ENCODE measurements at places on chromosomes 2 and 18. TPM values are rescaled to one million over a fixed set of nuclear protein-coding genes. Genes with fewer than 3 reads are reported as not detected.
A peak's percentile ranks its signal among the peaks of the same experiment; 100 is the strongest.

SLC25A52 gene
- not detected for polyA plus RNA-seq

KLHL41 gene
- 0.17 TPM for polyA plus RNA-seq

DHRS9 gene
- polyA plus RNA-seq: not detected

PTMA gene
- 363 TPM for polyA plus RNA-seq

TTLL4 gene
- polyA plus RNA-seq: 12.9 TPM

NOL4 gene
- not detected for polyA plus RNA-seq

NMUR1 gene
- not detected for polyA plus RNA-seq

TEKT4 gene
- polyA plus RNA-seq: not detected

DNA sequence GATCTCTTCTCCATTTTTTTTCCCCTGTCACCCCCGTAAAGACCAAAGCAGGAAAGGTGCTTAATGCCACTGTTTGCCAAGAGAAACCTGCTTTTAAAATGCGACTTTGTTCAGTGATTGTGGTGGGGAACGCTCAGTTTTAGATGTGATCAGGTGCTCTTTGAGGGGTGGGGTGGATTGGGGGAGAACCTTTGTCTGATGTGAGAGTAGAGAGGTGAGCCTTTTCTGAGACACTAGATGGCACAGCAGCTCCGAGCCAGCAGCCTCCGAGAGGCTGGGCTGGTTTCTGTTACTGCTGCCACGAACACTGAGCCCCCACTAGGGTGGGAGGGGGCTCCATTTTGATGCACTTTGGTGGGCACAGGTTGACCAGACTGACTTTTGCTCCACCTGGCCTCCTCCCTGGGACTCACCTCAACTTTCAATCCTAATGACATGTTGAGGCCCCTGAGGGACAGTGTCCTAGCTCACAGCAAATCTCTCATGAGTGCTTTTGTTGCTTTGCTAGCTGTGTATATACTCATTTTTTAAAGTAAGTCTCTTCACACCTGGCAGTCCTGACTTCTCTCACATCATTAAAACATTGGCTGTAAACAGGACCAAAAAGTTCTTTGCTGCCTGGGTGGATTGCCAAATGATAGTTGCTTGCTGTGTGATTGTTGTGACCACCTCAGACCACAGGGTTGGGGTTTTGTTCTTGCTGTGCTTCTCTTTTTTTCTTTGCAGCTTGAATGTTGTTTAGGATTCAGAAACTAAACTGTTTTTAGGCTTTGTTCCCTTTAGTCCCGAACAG lies 98.2 kb upstream of the MAP3K20 start:
- DNase-seq: no peak

DNA sequence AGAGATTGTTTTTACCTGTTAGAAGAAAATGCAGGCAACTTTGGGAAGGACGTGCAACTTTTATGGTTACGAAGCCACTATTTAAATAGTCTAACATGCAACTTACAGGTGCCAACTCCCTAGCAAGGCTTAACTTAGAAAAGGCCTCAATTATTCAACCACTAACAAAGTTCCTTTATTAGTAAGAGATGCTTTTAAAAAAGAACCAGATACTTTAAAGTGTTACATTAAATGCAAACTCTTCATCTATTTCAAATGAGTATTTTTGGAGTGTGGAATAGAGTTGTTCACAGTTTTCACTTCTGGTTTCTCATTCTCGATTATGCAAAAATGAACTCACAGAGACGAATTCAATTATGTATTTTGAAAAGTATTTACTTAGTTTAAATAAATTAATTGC lies 51.7 kb downstream of the PELI1 start:
- no peak for DNase-seq

DNA sequence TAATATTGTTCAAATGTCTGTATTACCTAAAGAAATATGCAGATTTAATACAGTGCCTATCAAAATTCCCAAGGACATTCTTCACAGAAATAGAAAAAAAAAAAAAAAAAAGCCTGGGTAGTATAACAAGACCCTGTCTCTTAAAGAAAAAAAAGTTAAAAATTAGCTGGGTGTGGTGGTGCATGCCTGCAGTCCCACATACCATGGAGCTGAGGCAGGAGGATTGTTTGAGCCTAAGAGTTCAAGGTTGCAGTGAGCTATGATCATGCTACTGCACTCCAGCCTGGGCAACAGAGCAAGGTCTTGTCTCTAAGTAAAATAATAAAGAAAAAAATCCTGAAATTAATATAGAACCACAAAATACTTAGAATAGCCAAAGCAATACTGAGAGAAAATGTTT lies 51.9 kb downstream of the SLC16A14 start:
- DNase-seq: no peak

DNA sequence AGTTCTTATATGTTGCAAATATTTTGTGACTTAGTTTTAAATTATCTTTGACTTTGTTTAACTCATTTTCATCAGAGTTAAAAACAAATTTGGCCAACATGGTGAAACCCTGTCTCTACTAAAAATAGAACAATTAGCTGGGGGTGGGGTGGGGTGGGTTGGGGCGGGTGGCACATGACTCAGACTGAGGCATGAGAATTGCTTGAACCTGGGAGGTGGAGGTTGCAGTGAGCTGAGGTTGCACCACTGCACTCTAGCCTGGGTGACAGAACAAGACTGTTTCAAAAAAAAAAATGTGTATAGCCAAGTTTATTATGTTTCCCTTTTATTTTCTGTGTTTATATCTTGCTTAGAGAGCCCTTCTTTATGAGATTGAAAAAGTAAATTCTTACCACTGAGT lies 14.2 kb upstream of the LIPG start:
- DNase-seq: peak; percentile 1

GRCh38 chr2:159072795-159073194 lies 104.4 kb downstream of the TANC1 start:
- no peak for DNase-seq

DNA sequence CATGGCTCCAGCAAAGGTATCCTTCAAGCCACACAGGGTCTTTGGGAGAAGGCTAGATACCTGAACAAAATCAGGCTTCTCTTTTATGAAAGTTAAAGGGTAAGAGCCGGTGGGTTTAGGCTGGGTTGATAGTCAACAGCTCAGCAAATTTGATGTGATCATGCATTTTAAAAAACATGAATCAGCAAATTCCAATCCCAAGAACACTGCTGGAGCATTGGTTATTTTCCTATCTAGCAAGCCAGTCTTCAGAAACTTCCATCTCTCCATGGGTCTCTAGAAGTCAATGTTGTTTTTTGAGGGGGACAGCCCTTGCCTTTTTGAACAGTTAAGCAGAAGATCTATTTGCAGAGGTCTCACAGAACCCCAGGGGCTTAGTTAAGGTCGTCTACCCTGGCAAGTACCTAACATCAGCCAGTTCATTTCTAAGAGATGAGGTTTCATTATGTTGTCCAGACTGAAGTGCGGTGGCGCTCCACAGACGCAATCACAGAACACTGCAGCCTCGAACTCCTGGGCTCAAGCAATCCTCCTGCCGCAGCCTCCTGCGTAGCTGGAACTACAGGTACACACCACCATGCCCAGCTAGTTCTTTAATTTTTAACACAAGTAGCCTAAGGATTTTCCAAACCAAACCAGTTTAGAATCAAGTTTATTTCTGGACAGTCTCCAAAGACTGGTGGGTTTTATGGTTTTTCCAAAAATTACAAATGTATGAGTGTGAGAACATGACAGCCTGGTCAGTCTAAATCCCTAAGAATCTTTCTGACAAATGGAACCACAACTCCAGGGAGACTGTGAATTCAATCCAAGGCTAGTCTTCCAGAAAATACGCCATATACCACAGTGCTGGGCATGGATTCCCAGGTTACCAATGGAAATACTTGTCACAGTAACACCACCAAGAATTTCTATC lies 4.1 kb upstream of the ZCCHC2 start:
- no peak for DNase-seq

- DNase-seq: no peak
These were observed 436.6 kb downstream of the IRS1 start for GRCh38 chr2:226362980-226363379.

GRCh38 chr2:69390001-69390400 lies 3.0 kb upstream of the GFPT1 start:
- no peak for DNase-seq

DNA sequence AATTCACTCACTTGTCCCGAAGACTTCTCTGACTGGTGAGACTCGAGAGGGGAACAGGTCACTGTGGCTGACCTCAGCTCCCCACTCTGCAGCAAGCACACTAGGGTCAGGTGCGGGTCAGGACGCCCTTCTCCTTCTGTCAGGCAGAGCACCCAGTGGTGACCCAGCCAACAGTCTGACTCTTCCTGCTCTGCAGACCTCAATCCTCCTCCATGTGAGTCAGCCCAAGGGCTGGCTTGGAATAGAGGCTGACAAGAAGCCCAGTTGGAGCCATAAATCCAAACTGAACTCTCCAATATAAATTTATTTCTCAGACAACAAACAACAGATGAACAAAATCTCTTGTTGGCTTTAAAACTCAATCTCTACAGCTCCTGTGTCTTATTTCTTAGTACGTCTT lies 253.1 kb downstream of the SH3BP4 start:
- no peak for DNase-seq

DNA sequence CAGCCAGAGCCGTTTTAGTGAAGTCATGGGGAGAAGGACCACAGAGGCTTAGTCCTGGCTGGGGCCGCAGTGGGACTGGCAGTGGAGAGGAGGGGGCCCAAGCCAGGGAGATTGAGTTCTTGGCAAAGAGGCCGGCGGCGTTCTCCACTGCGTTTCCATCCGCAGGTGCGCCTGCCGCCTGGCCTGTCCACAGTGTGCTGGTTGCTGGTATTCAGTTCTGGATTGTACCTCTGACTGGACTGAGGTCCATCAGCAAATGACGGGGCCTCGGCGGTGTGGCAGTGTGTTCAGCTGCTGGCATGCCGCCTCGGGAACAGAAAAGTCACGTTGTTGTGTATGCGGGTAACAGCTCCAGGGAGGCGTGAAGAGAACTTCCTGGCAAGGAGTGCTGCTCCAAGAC lies 36.8 kb downstream of the LRRFIP1 start:
- no peak for DNase-seq

DNA sequence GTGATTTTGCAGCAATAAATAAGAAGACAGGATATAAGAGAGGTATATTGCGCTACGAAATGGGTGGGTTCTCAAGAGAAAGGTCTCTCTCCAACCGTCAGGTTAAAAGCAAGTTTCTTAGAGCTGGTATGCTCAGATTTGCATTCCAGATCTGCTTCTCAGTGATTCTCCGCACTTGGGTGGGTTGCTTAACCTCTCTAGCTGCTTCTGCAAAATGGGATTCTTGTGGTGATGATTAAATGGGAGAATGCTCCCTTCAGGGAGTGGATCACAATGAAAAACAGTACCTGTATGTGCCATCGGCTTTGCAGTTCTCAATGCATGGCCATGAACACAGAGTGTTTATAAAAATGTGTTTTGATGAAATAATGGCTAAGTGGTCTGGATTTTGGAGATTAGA lies 477.7 kb downstream of the TNS1 start:
- DNase-seq: no peak

GRCh38 chr18:40983835-40984234 lies 971.2 kb upstream of the PIK3C3 start:
- no peak for DNase-seq

GRCh38 chr2:230893338-230893737 lies 28.6 kb downstream of the ITM2C start:
- no peak for DNase-seq

DNA sequence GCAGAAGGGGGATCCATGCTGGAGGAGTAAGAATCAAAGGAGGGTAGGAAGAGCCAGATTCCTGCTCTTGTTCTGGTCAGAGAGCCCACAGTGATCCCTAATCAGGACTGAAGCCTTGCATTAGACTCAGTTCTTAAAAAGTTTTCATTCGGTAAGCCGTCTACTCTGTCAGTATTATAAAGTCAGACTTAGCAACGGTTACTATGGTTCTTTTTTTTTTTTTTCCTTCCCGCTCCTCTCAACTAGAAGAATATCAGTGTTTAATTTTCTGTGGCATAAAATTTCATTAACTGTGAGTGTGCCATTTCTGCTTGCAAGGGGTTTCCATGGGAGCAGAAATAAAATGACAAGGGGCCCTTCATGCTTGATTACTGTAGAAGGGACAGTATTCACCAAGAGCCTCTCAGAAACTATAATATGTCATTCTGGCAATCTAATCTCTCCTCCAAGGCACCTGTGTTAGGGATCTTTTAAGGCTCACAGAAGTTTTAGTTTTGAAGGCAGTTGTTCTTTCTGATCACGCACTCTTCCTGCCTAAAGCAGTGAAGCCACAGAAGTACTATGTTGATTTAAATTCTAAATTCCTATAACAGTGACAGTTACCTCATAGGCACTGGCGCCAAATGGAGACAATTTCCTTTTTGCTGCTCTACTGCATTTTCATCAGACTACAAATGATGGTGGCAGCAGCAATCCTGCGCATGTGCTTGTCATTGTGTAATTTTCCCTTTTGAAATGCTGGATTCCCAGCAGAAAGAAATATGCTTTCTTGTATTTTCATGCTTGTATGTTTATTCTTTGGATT lies 57.0 kb downstream of the OSBPL6 start:
- DNase-seq: no peak

GRCh38 chr2:44975571-44976450 lies 33.4 kb downstream of the SIX2 start:
- DNase-seq: no peak

DNA sequence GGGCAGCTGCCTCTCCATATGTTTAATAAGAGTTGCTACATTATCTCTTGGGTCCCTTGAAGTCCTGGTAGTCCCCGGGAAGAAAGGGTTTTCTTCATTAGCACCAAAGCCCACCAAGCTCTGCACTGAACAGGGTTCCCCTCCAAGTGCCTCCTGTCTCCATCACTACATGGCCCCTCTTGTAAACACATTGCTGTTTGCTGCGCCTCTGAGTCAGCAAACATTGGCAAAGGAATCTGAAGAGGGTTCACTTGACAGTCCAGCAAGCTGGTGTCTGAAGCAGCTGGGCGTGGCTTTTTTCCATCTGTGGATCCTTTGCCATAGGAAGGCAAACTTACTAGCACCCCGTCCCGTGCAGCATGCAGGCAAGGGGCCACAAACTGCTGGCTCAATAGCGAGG lies 82.8 kb downstream of the TEX51 start:
- no peak for DNase-seq

- DNase-seq: no peak
These were observed 44.8 kb upstream of the ARHGAP25 start for GRCh38 chr2:68689553-68690537.

GRCh38 chr18:23350188-23350587 lies 102.9 kb upstream of the RIOK3 start:
- DNase-seq: no peak

- no peak for DNase-seq
These were observed 259.9 kb downstream of the NDUFA10 start for GRCh38 chr2:239765076-239765845.

- DNase-seq: no peak
These were observed 22.3 kb downstream of the ATP8B1 start for GRCh38 chr18:57780706-57781347.

DNA sequence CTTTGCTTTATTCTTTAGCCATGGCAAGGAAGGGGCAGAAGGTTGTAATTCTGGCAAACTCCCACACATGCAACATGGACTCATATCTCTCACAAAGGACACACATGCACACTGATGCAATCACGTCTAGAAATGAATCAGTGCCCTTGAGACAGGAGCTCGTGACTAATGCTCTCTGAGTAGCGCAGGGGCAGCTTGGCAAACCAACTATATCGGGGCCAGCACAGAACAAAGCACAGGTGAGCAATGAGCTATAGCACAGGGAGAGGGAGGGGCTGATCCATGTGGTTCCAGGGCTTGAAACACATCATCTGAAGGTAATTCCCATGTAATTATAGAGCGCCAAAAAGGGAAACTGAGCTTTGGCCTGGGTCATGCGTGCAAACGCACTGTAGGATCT lies 165.2 kb upstream of the KLF7 start:
- DNase-seq: peak; percentile 88

- no peak for DNase-seq
These were observed 79.6 kb downstream of the HRH4 start for GRCh38 chr18:24539866-24540617.

Measured in BJ (cell line).